Hypothalamus (tissue), 51 donors: ENCODE measurements at places on chromosomes 1 and 21.

DNA sequence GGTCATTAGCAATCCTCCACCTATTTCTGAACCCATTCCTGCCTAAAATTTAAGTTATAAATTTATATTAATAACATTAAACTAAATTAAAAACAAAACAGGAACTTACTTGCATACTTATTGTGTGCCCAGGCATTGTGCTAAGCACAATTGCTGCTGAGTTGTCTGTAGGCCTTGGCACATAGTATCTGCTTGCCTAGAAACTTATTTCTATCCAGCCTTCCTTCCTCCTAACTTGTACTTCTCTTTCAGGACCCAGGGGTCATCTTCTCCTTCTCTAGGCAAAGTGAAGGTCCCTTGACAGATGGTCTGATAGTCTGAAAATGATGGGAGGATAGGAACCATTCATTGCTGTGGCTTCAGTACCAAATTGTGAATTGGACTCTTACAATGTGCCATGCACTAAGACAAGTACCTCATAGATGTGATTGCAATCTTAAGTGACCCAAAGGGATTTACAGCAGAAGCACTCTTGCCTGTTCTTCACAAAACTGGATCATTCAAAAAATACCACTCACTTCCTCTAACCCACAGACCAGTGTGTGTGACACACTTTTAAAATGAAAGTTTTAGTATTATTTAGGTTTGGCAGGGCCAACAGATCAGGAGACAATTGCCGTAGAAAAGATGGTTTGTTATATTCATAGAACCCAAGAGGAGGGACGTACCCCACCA lies 10.3 kb upstream of the CD101 start:
- DNase-seq: no peak

GRCh38 chr1:90346349-90346748 lies 351.4 kb downstream of the ZNF326 start:
- DNase-seq: no peak

DNA sequence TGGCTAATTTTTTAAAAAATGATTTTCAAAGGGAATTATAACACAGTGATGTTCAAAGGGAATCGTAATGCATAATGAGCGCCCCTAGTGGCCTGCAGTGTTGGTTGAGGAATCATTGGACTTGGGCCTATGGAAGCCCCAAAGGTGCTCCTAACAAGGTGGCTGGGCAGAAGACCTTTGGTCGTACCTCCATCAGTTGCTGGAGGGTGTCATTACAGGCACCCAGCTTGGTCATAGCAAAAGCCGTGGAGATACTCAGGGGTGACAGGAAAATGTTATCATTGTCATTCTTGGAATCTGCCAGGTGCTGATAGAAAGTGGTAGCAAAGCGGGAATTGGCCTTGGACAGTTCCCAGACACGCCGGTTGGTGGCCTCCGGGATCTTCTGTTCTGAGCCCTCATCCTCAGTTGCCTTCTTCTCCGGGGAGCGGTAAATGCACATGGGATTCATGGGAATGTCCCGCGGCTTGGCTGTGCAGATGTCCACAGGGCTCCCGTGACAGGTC lies 2.7 kb downstream of the SERPINC1 start:
- no peak for DNase-seq

DNA sequence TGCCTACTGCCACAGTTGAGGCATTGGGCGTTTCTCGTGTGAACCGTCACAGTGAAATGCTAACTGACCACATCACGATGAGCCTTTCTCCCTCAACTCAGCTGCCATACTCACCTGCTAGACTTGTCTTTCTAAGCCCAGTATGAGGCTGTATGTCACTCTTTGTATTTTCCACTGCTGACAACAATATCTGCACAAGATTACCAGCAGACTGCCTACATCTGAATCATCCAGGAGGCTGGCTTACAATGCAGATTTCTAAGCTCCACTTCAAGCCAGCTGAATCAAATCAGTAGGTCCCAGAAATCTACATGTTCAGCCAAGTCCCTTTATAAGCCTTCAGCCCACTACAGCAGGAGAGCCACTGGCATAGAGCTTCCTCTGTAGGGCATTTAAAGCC lies 355.0 kb upstream of the DUSP10 start:
- DNase-seq: no peak

- no peak for DNase-seq
These were observed 690.5 kb downstream of the BRINP3 start for GRCh38 chr1:189787201-189787600.

GRCh38 chr21:25717491-25718147 lies 17.1 kb downstream of the ATP5PF start:
- no peak for DNase-seq

DNA sequence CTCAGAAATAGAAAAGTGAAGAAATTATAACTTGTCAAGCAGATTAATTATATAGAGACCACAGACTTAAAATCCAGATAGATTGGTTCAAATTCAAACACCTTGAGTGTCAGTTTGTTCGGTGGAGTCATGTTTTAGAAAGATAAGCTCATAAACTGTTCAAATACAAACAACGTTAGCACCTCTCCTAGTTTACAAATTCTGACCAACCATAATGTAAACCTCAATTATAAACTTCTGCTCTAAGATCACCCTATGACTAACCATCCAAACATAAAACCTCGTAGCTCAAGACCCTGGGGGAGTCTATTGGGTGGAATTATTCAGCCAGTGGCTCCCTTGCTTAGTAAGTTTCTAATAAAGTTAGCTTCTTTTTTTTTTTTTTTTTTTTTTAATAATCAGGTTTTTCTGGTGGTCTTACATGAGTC lies 12.4 kb downstream of the CBR1 start:
- no peak for DNase-seq

DNA sequence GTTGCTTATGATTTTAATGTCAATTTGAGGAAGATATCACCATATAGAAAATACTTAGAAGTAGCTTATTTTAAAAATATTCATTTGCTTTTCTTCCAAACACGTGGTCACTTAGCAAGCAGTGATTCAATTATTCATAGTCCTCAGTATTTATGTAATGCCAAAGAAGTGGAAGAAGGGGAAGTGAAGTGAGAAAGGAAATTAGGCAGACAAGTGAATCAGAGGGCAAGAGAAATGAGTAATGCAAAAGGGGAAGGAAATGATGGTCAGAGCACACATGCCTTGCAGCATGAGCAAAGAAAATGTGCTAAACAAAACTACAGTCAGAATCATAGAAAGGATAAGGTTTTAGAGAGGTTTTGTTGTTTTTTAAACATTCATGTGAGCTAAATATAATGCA lies 31.8 kb downstream of the SDCCAG8 start:
- no peak for DNase-seq

DNA sequence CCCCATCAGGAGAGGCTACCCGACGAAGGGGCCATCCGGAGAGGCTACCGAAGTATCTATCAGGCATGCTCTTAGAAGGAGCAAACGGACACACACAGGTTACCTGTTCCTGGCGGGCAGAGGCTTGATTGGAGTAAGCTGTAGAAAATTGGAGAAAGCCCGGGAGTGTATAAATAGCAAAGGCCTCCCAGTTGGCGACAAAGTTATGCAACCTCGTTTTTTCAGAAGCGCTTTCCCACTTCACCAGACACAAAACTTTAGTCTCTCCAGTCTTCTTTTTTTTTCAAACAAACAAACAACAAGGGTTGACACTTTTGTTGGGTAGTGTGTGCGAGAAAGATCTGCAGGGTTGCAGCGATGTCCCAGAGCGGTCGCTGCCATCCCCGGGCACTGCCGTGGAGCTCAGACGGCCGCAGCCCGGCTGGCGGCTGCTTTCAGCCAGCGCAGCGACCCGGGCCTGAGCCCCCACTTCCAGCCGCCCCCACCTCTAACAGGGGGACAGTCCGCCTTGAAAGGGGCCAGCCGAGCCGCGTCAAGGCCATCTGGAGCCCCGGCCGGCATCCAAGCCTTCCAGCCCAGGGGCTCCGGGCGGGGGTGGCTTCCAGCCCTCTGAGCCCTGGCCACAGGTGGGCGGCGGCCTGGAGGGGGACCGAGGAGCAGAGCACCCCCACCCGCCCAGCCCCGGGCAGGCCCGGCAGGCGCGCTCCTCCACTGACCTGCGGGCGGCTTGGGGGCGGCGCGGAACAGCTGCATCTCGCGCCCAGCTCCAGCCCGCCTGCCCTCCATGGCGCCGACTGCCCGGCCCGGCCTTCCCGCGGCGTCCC lies 616 bp downstream of the MCOLN3 start:
- DNase-seq: no peak

- no peak for DNase-seq
These were observed 626.7 kb upstream of the ADGRL2 start for GRCh38 chr1:81174052-81174451.

DNA sequence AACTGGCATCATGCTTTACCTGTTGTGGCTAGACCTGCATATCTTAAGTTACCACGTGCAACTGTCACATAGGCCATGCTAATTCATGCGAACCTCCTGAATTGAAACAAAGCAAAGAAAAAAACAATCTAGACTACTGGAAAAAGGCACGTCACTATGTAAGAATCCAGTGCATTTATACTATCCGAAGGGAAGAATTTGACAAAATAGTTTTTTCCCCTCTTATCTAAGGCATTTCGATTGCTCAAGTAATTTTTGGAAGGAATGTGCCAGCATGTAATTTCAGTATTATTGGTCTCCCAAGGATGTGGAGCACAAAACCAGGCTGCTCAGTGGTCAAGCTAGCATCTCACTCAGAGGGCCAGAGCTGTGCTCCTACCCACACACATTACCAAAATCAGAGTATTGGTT lies 31.5 kb upstream of the C1orf198 start:
- DNase-seq: no peak

DNA sequence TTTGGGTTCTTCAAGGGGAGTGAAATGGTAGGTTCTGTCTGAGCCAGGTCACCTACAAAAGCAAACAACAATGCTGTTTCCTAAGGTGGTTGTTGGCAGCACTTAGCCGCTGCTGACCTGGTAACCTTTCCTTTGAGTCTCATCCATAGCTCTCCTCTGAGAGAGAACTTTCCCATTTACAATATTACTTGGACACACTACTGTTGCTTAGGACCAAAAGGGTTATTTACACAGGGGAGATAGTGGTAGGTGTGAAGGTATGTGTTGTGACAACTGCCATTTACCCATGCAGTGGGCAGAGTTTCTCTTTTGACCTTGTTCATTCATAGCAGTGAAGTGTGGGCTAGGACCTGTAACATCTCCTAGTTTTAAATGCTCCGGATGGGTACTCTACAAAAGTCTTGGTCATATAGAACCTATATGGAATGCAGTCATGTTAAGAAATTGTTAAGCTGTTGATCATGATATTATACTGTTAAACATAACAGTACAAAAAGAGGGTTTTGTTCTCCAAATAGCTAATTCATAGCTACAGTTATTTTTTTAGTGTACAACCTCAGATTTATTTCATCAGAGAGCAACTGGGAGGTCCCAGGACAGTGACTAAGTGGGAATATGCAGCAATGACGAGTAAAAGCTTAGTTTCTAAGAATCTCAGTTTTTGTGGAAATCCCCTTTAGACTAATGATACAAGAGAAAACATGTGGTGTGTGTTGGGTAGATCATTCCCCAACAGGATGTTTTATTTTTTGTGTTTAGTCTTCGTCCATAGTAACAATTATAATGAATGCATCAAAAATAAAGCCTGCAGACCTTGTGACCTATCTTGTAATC lies 219.7 kb downstream of the NFIA start:
- no peak for DNase-seq

DNA sequence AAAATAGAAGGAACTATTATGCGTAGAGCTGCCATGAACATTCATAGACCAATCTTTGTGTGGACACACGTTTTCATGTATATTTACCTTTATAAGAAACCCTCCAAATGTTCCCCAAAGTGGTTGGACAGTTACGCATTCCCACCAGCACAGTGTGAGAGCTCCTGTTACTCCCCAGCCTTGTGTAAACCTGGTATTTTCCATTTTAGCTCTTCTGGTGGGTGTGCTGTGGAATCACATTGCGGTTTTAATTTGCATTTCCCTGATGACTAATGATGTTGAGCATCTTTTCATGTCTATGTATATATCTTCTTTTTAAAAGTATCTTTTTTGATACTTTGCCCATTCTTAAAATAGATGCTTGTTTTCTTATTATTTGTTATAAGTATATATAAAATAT lies 3.2 kb upstream of the UBASH3A start:
- no peak for DNase-seq

- no peak for DNase-seq
These were observed 97.1 kb upstream of the CACYBP start for GRCh38 chr1:174902531-174903099.

DNA sequence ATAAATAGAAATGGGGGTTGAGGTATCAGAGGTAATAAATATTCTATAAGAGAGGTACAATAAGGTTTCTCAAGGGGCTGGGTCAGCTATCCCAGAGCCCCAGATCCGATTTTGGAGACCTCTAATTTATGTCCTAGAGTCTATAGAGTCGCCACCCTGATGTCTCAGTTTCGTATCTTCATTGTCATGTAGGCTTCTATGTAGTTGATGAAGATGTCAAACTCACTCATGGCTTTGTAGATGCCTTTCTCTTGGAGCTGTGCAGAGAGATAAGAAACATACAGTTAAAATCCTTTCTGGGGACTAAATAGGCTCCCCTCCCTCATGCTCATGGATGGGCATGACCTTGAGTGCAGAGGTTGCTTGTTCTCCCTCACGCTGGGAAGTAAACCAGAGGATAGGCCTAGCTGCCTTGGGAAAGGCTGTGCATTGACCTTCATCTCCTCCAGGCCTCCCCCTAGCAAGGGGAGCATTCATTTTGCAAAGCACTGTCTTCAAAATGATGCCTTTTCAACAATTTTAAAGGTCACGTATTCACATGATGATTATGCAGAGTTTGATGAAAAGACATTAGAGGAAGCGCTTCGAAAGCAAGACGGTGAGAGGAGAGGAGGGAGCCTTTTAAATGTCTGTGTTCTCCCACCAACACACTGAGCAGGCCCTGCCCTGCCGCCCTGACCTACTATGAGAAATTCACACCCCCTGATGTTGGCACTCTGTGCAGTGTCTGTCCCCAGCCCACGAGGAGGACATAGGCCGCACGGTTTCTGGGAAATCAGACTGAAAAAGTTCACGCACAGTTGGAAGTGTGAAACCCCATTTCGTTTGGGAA lies 1.9 kb upstream of the IL19 start:
- DNase-seq: no peak

DNA sequence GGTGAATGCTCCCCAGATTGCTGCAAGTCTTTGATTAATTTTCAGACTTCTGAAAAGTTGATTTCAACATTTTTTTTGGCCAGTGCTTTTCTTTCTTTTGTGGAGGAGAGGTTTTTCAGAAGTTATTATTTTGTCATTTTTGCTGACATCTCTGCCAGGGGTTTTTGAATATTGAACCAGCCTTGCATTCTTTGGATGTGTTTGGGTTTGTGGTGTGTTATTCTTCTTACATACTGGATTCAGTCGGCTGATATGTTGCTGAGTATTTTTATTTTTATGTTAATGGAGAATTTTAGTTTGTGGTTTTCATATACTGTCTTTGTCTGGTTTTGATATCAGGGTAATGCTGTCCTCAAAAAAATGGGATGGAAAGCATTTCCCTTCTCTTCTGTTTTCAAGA lies 25.3 kb downstream of the OBSCN start:
- DNase-seq: no peak

GRCh38 chr1:240878631-240879030 lies 266.7 kb upstream of the GREM2 start:
- DNase-seq: no peak
